ENCODE measurements at places on chromosomes 6 and 20.

DNA sequence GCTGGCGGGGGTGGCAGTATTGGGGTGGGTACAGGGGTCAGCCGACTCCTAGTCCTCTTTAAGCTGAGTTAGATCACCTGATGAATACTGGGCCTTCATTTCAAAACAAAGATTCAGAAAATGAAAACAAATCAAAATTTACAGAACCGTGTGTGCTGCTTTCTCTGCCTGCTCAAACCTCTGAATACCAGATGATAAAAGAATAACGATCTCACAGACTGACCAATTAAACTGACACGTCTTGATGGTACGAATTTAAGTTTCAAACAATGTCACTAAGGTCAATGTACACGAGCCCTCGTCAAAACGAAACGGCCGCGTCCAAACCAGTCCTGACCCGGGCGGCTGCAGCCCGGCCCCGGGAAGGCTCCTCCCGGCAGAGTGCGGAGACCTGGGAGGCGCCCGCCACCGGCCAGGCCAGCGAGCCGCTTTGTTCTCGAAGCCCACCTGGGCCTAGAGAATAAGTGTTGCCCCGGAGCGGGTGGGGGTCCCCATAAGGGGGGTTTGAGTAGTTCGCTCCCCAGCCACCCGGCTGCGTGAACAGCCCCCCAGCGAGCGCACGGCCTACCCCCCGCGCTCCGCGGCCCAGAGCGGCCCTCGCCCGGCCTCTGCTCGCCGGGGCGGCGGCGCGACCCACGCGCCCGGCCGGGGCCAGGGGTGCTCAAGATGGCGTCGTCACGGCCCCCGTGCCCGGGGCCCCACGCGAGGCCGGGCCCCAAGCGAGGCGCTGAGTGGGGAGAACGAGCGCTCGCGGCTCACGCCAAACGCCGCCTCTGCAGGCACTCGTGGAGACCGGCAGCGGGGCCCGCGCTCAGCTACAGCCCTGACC is 728 bp downstream of the PSMA7 start:
- no peak for DNase-seq

GRCh38 chr6:42125231-42125630 is 17.2 kb downstream of the C6orf132 start:
- no peak for DNase-seq

GRCh38 chr20:56748476-56749377 is 119.6 kb downstream of the TFAP2C start:
- DNase-seq, result no peak

GRCh38 chr6:162638931-162639574 is 88.5 kb downstream of the PRKN start:
- DNase-seq, result no peak

DNA sequence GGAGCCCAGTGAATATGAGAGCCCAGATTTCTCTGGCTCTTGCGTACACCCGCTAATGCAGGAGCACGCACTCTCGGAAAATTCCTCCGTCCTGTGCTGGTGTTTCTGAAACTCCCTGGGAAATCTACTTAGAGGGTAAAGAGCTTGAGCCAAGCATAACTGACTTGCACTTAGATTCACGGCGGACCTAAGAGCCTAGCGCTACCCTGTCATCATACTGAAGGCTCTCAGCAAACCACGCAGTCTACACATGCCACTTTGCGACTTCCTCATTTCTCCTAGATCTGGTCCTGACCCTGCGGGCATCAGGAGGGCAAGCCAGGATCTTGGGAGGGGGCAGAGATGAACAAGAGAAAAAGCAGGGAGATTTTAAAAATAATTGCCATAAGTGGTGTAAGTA is 324.7 kb downstream of the CD83 start:
- DNase-seq, result no peak
